AG09309 (cell line): ENCODE measurements at places on chromosomes 2 and 18.

GRCh38 chr2:30026091-30027055, 105.0 kb upstream of the ALK start:
- peak; percentile 8 for DNase-seq

GRCh38 chr2:217944923-217945322, 57.9 kb downstream of the TNS1 start:
- DNase-seq = no peak

- no peak for DNase-seq
These were observed 101.7 kb downstream of the DDX1 start for GRCh38 chr2:15693382-15693781.

- no peak for DNase-seq
These were observed 362.3 kb downstream of the MYCN start for GRCh38 chr2:16302431-16303272.

DNA sequence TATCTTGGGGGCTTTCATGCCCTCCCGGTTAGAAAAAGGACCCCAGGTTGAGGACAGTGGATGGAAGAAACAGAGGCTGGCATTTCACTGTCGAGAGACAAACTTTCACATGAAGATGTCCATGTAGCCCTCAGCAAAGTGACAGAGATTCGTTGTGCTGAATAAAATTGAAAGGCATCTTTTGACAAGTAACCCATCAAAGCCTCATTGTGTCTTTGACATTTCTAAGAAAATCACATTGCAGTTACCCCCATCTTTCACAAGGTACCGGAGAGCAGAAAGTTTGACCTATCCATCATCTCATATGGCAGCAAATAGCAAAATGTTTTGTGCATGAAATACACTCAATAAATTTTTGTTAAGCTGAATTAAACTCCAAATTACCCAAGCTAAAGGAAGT, 2.0 kb upstream of the MBP start:
- DNase-seq = no peak

GRCh38 chr2:74843433-74843832, 9.5 kb downstream of the HK2 start:
- DNase-seq = no peak

DNA sequence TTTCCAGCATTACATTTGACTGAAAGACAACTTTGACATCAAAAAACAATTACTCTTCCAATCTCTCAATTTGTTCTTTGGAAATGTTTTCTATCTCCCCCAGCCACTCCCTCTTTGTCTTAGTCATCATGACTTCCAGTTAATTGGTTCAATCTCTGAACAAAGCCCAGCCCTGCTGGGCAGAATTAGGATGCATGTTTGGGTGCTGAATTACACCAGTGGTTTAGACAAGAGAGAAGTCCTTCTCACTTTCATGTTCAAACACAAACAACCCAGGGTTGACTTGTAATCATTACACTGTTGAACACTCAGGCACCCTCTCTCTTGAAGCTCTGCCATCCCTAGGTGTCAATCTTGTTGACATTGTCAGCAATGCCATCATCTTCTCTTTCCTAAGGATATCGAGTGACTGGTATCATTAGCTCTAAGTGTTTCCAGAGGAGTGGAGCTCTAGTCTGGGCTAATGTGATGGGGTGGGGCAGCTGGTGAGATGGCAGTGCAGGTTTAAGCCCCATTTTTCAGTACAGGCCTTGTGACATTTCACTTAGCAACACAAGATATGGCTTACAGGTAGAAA, 90.8 kb upstream of the MEIS1 start:
- no peak for DNase-seq
